ENCODE measurements at places on chromosomes 1 and 21. TPM values are rescaled to one million over a fixed set of nuclear protein-coding genes. Genes with fewer than 3 reads are reported as not detected.
A peak's percentile ranks its signal among the peaks of the same experiment; 100 is the strongest.

- H3K4me3 ChIP-seq = no peak overlapping the region
- no peak for DNase-seq
- H3K27me3 ChIP-seq = no peaks in the 10 kb centered on the region
- no peaks in the 10 kb centered on the region for H3K4me1 ChIP-seq
These were observed 2.5 kb downstream of the PRKACB start for GRCh38 chr1:84146411-84147032.

Gene YY1AP1
- total RNA-seq = 68.4 TPM

- peaks cover 4% of the 10 kb centered on the region for H3K4me1 ChIP-seq
- no peak for DNase-seq
- H3K4me3 ChIP-seq = no peak overlapping the region
- H3K36me3 ChIP-seq = no peaks in the 10 kb centered on the region
These were observed 134.6 kb downstream of the BRINP2 start for GRCh38 chr1:177305040-177306018.

Gene S100A11
- total RNA-seq = 68.5 TPM

Gene OR2T11
- total RNA-seq = not detected

Gene TOR1AIP2
- 98.3 TPM for total RNA-seq

- H3K36me3 ChIP-seq = no peaks in the 10 kb centered on the region
- H3K4me3 ChIP-seq = no peak overlapping the region
- no peak overlapping the region for H3K27ac ChIP-seq
- H3K27me3 ChIP-seq = peaks cover 17% of the 10 kb centered on the region
- DNase-seq = no peak
- no peaks in the 10 kb centered on the region for H3K4me1 ChIP-seq
These were observed 49.6 kb downstream of the MEGF6 start for GRCh38 chr1:3561702-3562101.

DNA sequence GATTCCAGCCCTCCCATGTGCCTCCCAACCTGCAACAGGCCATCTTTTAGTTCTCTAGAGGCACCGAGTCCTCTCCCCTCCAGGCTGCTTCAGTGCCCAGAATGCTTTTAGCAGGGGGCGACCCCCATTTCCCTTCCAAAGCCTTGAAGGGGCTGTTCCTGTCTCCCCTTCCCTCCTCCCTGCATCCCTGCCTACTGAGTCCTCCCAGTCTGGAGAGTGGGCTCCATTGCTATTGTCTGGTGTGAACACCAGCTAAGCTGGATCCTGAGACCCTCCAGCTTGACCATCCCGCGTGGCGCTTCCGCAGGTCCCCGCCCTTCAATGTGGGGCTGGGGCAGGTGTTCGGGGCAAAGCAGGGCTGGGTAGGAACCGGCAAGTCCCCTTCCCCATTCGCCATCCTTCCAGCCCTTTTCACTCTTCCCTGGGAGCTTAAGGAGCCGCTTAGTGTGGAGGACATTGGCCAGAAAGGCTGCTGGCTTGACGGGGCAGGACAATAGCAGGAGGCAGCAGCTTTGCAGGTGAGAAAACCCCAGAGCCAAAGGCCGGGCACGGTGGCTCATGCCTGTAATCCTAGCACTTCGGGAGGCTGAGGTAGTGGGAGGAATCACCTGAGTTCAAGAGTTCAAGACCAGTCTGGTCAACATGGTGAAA lies 32.2 kb downstream of the PADI6 start:
- no peak overlapping the region for H3K27ac ChIP-seq
- no peaks in the 10 kb centered on the region for H3K4me1 ChIP-seq
- H3K27me3 ChIP-seq = no peaks in the 10 kb centered on the region
- H3K36me3 ChIP-seq = no peaks in the 10 kb centered on the region

Gene UROD
- 79.6 TPM for total RNA-seq

Gene SLC9C2
- total RNA-seq = not detected

Gene RNU1-4
- 1,745 TPM for total RNA-seq

DNA sequence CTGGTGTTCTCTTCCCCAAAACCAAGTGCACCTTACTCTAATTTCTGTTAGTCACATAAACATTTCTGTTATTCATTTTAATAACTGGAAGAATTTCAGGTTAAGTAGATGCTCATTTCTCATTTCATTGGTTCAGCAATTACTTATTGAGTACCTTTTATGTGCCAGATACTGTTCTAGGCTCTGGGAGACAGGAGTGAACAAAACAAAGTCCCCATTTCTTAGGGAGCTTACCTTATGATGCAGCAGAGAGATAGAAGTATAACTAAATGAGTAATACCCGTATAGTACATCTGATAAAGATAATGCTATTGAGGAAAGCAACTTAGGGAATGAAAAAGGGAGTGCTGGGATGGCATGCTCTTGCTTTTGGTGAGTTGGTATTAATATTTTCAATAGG lies 33.7 kb downstream of the LRRC8C start:
- no peaks in the 10 kb centered on the region for H3K4me1 ChIP-seq
- no peak for DNase-seq
- no peaks in the 10 kb centered on the region for H3K36me3 ChIP-seq
- no peaks in the 10 kb centered on the region for H3K27me3 ChIP-seq

DNA sequence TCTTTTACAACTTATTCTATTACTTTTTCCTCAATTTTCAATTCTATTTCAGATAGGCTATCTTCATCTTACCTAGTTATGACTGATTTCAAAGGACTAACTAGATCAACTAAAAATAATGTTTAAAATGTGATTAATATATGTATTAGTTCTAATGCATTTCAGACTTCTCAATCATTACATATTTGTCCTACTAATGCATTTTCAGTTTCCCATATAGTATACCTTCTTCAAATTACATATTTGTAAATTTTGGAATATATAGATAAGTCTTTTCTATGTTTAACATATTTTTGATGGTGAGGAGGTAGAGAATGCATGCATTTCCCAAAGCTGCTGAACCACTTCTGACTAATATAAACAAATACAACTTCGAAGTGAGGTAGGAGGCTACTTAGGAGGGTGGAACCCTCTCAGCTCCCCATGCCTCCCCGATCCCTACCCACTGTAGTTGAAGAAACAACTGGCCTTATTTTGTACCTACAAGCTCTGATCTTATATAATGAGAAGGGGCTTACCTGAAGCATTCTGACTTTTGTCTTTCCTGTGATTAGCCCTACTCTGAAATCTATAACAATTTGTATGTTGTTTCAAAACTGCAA lies 1.7 kb downstream of the TRMT1L start:
- H3K27me3 ChIP-seq = no peaks in the 10 kb centered on the region
- no peak for DNase-seq
- peak overlapping the region; percentile 85 for H3K4me3 ChIP-seq
- peak overlapping the region; percentile 97 for H3K27ac ChIP-seq
- H3K36me3 ChIP-seq = peaks cover 3% of the 10 kb centered on the region
- H3K4me1 ChIP-seq = peaks cover 30% of the 10 kb centered on the region

DNA sequence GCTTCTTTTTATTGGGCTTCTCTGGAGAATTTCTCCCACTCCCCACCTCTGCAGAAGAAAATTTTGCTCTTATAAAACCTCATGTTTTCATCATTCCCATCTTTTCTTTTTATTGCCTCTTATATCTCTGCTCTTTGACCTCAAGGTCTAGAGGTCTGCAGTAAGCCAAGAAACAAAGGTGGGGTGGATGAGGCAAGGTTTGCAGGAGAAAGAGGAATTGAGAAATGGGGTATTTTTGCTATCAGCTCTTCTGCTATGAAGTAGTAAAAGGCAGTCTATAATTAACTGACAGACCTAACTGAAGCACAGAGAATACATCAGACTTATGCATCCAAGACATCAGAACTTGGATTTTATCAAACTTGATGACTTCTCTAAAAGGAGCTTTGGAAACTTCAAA lies 22.9 kb downstream of the SYT11 start:
- DNase-seq = no peak
- H3K4me1 ChIP-seq = no peaks in the 10 kb centered on the region
- H3K36me3 ChIP-seq = no peaks in the 10 kb centered on the region
- no peak overlapping the region for H3K27ac ChIP-seq

- H3K36me3 ChIP-seq = no peaks in the 10 kb centered on the region
- peak; percentile 88 for DNase-seq
- peaks cover 66% of the 10 kb centered on the region for H3K4me1 ChIP-seq
- peak overlapping the region; percentile 60 for H3K27ac ChIP-seq
These were observed 6.2 kb downstream of the C1orf198 start for GRCh38 chr1:230861970-230862595.

- H3K27ac ChIP-seq = no peak overlapping the region
- no peak for DNase-seq
- no peaks in the 10 kb centered on the region for H3K36me3 ChIP-seq
- peak overlapping the region; percentile 46 for H3K4me3 ChIP-seq
These were observed 361.0 kb downstream of the ADGRL2 start for GRCh38 chr1:82161700-82162141.

DNA sequence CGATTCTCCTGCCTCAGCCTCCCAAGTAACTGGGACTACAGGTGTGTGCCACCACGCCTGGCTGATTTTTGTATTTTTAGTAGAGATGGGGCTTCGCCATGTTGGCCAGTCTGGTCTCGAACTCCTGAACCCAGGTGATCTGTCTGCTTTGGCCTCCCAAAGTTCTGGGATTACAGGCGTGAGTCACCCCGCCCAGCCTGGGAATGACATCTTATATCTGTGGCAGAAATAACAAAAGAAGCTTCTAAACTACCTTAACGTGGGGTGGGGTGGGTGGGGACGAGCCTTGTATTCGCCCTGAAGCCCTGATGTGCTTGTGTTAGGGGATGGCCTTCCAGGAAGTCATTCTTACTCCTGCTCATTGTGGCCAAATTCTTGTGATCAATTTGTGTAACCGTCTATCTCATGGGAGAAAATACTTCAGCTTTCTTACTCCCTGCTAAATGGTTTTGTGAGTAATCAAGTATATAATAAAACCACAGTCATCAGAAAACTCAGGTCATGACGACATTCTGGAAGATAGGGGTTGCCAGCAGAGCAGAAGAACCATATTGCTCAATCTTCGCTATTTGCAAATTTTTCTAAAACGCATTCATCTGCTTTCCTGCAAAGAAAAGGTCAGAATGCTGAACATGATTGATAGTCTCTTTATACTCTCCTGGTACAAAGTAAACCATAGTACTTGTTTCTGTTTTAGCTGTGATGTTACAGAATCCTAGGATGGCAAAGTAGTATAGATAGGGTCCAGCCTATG lies 63.2 kb downstream of the DIRAS3 start:
- H3K4me1 ChIP-seq = no peaks in the 10 kb centered on the region
- H3K36me3 ChIP-seq = no peaks in the 10 kb centered on the region
- H3K27ac ChIP-seq = no peak overlapping the region
- H3K27me3 ChIP-seq = no peaks in the 10 kb centered on the region

Gene TEX38
- total RNA-seq = not detected

DNA sequence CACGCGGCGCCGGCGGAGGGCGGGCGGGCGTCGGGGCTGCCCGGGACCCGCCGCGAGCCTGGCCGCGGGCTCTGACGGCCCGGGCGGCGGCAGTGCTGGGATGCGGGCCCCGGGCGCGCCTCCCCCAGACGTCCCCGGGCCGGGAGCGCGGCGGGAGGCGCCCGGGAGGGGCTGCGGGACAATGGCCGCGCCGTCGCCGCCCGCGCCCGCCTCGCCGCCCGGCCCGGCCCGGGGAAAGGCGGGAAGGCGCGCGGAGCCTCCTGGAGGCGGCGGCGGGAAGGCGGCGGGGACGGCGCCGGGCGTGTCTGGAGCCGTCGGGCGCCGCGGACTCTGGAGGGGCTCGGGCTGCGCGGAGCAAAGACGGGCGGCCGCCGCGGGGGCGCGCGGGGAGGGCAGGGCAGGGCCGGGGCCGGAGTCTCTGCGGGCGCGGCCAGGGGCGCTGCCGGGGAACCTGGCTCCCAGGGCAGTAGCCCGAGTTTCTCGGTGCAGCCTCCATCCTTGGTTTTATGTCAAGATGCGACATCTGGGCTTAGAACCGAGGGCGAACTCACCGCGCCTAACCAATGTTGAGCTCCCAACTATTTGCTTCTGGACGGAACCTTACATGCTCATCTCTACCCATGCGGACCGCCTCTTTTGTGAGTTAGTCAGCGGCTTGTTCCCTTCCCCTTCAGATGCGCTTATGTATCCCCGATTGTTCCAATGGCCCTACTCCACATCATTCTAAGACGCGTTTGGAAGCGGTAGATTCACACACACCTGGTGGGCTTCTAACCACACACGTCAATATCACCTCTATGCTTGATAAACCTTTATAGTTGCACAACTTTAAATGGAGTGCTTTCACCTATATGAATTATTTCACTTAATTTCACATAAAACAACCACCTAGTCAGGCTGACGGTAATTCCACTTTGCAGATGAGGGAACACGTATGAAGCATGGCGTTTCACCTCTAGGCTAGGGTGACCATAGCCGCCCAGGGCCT lies 651 bp downstream of the ZBTB8A start:
- no peaks in the 10 kb centered on the region for H3K27me3 ChIP-seq
- peak; percentile 56 for DNase-seq
- H3K4me1 ChIP-seq = peaks cover 18% of the 10 kb centered on the region

- no peaks in the 10 kb centered on the region for H3K36me3 ChIP-seq
- no peaks in the 10 kb centered on the region for H3K27me3 ChIP-seq
- no peak overlapping the region for H3K4me3 ChIP-seq
- no peak overlapping the region for H3K27ac ChIP-seq
These were observed 155.4 kb downstream of the PGBD5 start for GRCh38 chr1:230270559-230271281.

Gene SLC44A5
- 2.2 TPM for total RNA-seq

Gene FMO4
- total RNA-seq = 0.66 TPM

GRCh38 chr1:85553416-85554335 lies 26.9 kb upstream of the CCN1 start:
- H3K27ac ChIP-seq = peak overlapping the region; percentile 84
- H3K36me3 ChIP-seq = no peaks in the 10 kb centered on the region
- DNase-seq = no peak
- peaks cover 27% of the 10 kb centered on the region for H3K4me1 ChIP-seq
- H3K4me3 ChIP-seq = no peak overlapping the region

- H3K27ac ChIP-seq = peak overlapping the region; percentile 89
These were observed 184.9 kb downstream of the DYRK1A start for GRCh38 chr21:37551331-37551992.

DNA sequence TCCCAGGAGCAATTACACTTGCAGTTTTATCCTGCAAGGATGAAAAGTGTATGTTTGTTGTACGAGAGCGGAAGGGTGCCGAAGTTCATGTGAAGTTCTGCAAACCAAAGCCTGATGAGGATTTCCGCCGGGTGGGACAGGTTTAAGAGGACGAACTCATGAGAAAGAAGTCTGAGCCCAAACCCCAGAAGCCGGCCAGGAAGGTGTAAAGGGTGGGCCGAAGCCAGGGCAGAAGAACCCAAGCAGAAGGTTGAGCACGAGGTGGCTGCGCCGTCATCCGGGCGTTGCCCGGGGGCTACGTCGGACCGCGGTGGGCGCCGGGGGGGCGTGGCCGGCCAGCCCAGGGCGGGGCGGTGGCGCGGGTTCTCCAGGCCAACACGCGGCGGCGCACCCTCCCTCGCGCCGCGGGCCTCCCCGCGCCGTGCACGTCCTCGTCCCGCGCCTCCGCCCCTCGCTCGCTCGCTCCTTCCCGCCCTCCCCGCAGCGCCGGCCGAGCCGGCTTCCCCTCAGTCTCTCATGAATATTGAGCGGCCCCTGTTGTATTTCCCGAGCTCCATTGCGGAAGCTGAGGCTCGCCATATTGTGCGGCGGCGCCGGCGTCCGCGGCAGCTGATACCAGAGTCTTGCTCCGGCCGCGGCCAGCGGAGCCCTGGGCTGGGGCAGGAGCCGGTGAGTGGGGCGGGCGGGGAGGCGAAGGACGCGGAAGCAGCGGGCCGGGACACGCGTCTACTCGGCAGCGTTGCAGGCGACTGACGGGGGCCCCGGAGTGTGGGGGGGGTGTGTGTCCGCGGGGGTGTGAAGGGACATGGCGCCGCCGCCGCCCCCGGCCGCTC lies at the start of gene RNF2:
Gene RNF2 (plus strand): TSS at position 578 of the 833 bp plus-strand sequence. CDS start 41,996 bp downstream, outside the sequence.
- H3K27ac ChIP-seq = peak within 1 kb of the TSS; percentile 86
- DNase-seq = peak; percentile 86
- H3K36me3 ChIP-seq = no peaks in the 10 kb centered on the region
